NCI-H1105 treated with DMSO at 0.1 percent for 48 hours (cell line): ENCODE measurements at places on chromosomes 1 and 21.
A peak's percentile ranks its signal among the peaks of the same experiment; 100 is the strongest.

GRCh38 chr1:106957795-106958194 is 98.7 kb upstream of the PRMT6 start:
- no peak for DNase-seq

- DNase-seq = no peak
Measured at GRCh38 chr1:156399355-156400125, 30.5 kb downstream of the RHBG start.

DNA sequence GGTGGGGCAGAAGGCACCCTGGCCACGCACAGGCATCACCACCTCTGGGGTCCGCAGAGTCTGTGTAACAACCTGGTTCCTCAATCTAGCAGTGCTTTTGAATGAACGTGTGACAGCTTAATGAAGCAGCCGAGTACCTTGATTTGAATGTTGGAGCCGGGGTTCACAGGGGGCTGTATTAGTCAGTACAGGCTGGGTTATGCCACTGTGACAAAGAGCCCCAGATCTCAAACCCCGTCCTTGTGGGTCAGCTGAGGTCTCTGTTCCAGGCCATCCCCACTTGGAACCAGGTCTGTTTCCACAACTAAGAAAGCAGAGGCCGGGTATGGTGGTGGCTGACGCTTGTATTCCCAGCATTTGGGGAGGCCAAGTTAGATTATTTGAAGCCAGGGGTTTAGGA is 10.5 kb downstream of the TMEM240 start:
- DNase-seq = no peak

DNA sequence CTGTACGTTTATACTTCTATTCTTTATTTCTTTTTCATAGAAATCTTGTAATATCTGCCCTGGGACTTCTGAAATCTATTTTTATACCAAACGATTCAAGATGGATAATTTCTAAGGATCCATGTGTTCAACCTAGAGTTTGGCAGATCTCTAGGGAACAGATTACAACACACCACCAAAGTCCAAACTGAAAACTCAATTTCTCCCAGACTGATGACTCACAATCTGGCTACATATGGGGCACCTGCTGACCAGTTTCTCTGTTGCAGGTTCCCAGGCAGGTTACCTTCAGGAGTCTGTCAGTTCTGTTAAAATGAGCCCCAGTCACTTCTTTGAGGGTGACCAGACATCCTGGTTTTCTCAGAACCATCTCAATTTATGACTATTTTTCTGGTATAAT is 439.4 kb downstream of the GPATCH2 start:
- DNase-seq = no peak

- DNase-seq = no peak
Measured at GRCh38 chr1:24874611-24875234, 55.4 kb downstream of the RUNX3 start.

- no peak for DNase-seq
Measured at GRCh38 chr21:25965951-25966707, 204.4 kb downstream of the APP start.

- DNase-seq = no peak
Measured at GRCh38 chr1:206772243-206772937, at the start of gene IL10. Gene IL10 (minus strand): TSS chr1:206772494. CDS start chr1:206772435, 59 bp downstream.

GRCh38 chr1:17370618-17371017 is 1.4 kb upstream of the PADI6 start:
- DNase-seq = no peak

DNA sequence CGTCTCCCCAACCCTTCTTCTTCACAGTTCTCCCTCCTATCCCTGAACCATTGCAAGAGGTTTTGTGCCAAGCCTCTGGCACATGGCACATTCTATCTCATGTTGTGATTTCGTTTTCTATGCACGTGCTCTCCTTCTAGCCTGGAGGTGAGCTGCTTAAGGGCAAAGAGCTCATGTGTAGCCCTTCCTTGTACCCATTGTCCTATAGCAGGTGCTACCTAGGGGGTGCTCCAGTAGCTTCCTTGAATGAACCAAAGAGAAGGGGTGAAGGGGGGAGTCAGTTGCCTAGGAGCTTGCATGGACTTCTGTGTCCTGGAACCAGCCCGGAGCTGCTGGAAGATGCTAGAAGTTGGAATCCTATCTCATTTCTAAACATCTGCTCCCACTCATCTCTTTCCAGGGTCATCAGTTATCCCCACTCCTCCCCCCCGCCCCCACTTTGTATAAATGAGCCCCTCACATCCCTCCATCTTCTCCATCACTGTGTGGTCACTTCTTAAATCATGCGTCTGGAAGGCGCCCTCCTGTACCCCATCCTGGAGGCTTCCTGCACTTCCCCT is 535 bp upstream of the DISC1 start:
- DNase-seq = no peak

DNA sequence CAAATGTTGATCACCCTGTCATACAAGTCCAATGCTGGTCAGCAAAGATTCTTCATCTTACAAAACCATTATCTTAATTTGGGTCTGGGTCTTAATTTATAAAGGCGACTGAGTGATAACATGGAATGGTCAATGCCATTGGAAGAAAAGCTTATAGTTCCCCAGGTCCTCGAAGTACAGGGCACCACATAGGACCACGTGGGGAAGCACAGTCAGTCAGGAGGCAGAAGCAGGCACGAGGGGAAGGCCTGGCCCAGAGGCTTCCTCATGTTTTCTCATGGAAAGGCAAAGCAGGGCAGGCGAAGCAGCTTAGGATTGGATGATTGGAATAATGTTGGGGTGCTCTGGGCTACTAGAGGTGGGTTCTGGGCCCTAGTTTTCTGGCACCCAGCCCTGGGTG is 175.7 kb downstream of the FASLG start:
- no peak for DNase-seq

DNA sequence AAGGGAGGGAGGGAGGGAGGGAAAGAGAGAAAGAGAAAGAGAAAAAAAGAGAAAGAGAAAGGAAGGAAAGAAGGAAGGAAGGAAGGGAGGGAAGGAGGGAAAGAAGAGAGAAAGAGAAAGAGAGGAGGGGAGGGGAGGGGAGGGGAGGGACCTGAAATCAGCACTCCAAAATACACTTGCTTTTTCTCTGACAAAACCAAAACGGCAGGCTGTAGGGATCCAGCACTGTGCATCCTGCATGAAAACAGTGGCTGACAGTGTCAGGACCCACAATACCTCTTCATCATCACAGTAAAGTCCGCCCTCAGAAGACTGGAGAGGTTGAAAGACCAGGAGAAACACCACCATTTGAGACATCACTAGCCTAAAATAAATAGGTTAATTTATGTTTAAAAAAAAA is 156.0 kb upstream of the SOD1 start:
- DNase-seq = no peak

DNA sequence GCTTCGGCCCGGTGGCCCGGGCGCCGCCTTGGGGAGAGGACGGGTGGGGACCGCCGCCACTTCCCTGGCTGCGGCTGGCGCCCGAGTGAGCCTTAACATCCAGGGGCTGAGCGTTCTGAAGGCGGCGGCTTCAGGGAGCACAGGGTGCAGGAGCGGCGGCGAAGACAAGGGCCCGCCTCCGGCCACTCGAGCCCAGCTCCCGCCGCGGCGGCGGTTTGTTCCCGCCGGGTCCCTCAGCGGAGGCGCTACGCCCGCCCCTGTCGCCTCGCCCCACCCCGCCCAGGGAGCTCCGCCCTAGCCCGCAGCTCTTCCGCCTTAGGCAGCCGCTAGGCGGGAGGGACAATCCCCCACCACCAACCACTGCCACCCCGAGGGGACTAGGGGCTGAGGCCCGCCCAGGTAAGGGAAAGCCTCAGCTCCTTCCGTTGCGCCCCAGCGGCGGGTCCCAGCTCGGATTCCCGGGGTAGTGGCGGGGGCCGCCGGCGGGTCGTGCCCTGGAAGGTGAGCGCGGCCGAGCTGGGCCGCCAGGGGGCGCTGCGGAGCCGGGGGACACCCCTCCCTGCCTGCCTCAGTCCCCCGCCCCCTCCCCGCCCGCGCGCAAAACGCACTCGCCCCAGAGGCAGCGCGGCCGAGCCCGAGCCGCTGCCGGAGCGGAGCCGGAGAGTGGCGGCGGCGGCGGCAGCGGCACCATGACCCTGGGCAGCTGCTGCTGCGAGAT is at the start of gene FOXD2:
FOXD2 (plus strand) TSS at position 598 of the 718 bp plus-strand sequence; CDS start at position 690, 92 bp downstream.
- peak; percentile 88 for DNase-seq

- DNase-seq = peak; percentile 63
Measured at GRCh38 chr1:44029260-44029910, 1.9 kb downstream of the SLC6A9 start.

DNA sequence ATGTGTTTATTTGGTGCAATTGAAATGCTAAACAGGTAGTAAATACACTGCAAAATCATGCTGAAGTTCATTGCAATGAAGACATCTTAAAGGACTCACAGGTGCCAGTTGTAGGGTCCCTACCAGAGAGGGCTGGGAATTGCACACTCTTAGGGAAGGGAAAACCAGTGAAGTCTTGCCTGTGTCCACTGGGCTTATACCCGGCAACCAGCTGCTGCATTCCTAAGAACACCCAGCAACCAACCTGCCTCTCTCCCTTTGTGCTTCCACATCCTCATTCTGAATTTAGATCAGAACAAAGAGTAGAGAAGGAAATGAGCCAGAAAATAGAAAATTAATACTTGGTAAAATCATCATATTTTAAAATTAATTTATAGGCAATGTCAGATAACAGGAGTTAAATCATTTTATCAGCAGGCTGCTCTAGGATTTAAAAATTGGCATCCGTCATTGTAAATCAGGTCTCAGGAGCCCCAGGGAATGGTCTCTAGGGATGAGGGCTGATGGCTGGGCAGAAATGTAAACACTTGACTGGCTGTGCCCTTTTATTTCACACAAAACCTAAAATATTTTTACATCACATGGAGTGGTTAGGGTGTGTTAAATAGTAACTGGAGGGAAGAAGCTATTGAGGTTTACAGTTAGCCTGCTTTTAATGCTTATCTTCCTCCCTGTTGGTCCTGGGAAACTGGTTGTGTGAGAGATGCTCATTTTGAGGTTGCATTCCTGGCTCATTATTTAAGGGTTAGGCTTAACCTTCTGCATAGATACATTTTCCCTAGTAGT is 31.3 kb downstream of the PTGFRN start:
- peak; percentile 42 for DNase-seq

GRCh38 chr1:116299248-116299647 is 73.8 kb upstream of the ATP1A1 start:
- no peak for DNase-seq

- DNase-seq = no peak
Measured at GRCh38 chr1:235407419-235407818, 40.2 kb downstream of the TBCE start.

DNA sequence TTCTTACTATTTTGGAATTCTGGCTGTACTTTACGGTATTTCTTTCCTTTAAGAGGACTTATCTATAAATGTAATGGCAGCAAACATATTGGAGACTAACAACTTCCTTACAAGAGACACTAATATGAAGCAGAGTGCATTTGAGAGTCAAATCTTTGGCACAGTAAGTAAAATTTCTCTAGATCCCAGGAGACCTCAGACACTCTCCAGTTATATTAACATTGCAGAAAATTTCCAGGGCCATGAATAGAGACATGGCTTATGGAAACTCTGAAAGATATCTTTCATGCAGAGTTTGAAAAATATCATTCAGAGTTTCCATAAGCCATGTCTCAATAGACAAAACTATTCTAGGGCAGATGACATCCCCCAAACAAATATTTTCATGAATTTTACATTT is 51.2 kb downstream of the IL23R start:
- DNase-seq = no peak

DNA sequence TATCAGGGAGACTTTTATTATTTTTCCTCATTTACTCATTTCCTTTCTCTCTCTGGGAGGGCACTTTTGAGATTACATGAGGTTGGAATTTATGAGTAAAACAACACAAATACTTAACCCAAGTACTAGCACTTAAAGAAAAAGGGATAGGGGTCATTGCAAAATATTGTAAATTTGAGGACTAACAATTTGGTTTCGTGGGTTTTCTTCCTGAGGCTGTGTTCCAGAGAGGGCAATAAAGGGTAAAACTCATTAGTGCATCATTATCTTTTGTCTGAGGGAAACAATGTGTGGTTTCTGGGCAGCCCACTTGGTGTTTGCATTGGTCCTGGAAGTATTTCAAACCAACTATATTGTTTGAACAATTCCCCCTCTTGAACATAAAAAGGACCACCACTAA is 96.5 kb downstream of the GREM2 start:
- DNase-seq = peak; percentile 2

DNA sequence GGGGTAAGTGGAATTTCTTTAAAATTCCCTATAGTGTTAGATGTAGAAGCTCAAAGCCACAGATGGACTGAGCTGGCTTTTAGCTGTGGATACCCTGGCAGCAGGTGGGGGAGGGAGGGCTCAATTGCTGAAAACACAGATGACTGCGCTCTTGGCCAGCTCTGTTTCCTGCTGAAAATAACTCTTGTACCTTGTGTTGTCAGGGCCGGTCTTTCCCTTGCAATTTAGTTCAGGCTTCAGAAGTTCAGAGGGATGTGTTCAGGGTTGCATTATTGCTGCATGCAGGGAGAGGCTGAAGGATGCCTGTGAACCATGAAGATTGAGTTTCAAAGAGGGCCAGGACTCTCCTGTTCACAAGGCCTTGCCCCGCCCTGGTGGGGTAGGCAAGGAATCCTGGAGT is 58.1 kb upstream of the GCLM start:
- DNase-seq = no peak

GRCh38 chr1:152902636-152903035 is 5.7 kb upstream of the IVL start:
- DNase-seq = no peak

- DNase-seq = no peak
Measured at GRCh38 chr1:115330480-115331013, 7.5 kb downstream of the NGF start.

GRCh38 chr1:34165422-34165921 is 442 bp upstream of the CSMD2 start:
- peak; percentile 64 for DNase-seq

GRCh38 chr1:151221616-151222015 is 23.3 kb downstream of the PIP5K1A start:
- DNase-seq = no peak

GRCh38 chr1:154725865-154726264 is 117.9 kb upstream of the ADAR start:
- no peak for DNase-seq
